ENCODE measurements at places on chromosomes 1 and 21.

- DNase-seq = no peak
Measured at GRCh38 chr21:27565364-27565763, 598.5 kb upstream of the ADAMTS5 start.

- no peak for DNase-seq
Measured at GRCh38 chr1:56566994-56567393, 12.4 kb downstream of the PLPP3 start.

DNA sequence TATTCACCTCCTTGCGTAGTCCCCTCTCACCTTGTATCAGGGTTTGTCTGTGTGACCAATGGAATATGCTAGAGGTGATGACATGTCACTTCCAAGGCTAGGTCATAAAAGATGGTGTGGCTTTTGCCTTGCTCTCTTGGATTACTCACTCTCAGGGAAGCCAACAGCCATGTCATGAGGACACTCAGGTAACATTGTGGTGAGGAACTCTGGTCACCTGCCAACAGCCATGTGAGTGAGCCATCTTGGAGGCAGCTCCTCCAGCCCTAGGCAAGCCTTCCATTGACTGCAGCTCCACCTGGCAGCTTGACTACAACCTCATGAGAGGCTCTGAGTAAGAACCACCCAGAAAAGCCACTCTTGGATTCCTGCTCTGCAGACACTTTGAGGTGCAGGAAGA, 11.0 kb upstream of the HEYL start:
- DNase-seq = no peak

DNA sequence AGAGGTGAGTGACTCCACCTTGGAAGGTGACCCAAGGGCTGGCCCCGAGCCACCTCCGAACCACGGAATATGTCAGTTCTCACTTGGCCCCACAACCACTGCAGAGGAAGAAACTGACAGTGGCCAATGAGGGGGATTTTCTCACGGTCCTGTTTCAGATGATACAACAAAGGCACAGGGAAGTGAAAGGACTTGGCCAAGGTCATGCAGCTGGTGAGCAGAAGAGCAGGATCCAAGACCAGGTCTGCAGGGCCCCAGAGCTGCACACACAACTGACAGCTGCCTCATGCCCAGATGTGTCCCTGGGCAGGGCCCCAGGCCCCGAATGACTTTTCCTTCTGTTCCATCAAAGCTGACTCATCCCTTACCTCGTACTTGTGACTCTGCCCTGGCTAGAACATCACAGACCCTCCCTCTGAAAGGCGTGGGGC, 25.8 kb upstream of the EVA1B start:
- no peak for DNase-seq

- DNase-seq = no peak
Measured at GRCh38 chr1:113391649-113392271, 1.4 kb downstream of the MAGI3 start.

DNA sequence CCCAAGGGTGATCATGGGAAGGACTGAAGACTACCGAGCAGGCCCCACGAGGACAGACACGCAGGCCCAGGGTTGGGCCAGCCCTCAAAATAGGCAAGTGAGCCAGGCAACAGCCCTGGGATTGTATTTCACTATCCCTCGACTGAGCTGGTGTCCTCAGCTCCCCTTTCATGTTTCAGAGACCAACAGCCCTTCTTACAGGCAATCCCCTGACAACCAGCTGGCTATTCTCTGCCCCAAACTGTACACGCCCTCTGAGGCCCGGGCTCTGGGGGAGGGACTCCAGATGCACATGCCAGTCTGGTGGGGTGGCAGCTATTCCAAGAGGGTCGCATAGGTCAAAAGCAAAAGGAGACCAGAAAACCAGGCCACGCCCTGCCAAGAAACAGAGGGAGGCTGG, 243.0 kb downstream of the TOMM20 start:
- DNase-seq = no peak

DNA sequence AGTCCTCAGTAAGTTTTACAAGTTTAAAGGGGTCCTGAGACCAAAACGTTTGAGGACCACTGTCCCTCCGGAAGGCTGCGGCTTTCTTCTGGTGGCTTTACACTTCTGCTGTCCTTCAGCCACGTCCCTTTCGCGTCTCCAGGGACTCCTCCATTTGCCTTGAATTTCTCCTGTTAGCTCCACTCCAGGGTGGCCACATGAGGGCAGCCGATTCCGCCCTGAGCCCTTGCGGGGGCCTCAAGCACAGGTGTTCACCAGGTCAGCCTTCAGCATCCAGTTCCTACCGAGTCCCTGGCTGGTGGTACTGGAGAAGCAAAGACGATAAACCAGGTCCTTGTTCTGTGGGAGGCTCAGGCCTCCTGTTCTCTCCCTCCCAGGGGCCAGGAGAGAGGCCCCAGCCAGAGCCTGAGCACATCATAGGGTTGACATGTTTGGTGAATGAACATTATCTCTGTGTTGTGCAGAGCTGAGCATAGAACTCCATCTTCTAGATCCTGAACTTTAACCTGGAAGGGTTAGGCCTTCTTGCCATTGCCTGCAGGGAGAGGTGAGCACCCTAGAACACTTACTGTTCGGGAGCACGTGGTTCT, 27.4 kb upstream of the COQ8A start:
- DNase-seq = no peak
